ENCODE measurements at places on chromosomes 2 and 18.

- no peak for DNase-seq
Measured at GRCh38 chr2:26581266-26581990, 59.7 kb downstream of the CIB4 start.

DNA sequence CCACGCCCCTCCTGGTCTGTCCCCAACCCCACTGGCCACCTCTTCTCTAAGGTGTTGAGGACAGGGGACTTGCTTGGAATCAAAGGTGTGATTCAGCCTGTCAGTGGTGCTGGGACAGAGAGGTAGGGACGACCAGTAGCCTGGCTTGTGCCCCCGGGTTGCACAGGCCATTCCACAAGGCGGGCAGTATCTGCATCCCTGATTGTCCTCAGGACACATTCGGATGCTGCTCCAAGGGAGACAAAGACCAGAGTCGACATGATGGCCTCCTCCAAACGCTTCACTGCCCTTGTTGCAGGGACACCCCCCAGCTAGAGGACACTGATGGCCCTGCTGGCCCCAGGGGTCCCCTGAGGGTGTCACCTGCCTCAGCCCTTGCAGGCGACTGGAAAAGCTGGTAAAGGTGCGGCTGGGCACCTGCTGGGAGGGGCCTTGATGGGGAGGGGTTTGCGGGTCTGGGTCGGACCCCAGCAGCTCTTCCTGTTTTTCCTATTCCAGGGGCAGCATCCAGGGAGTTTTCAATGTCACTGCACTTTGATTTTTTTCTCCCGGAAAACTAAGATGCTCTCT is 98.0 kb downstream of the PTGR3 start:
- no peak for DNase-seq

DNA sequence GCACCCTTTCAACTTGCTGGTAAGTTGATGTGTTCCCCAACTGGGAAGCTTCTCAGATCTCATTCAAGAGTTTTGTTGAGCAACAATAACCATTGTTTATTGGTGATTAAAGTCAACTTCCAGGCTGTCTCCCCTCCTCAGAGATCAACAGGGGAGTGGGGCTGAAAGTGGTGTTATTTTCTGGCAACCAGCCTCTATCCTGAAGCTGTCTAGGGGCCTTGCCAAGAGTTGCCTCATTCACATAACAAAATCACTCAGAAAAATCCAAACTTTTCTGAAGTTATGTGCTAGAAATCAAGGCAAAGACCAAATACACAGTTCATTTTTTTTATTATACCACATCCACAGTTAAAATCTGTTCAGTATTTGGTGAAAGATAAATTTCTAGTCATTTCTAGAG is 788.4 kb downstream of the LRRTM4 start:
- DNase-seq, result no peak

GRCh38 chr2:230413479-230413878 is 2.5 kb upstream of the SP100 start:
- no peak for DNase-seq

- DNase-seq, result no peak
Measured at GRCh38 chr2:182393270-182393760, 33.5 kb downstream of the PDE1A start.

- DNase-seq, result no peak
Measured at GRCh38 chr2:46014911-46015654, 282.1 kb upstream of the EPAS1 start.

DNA sequence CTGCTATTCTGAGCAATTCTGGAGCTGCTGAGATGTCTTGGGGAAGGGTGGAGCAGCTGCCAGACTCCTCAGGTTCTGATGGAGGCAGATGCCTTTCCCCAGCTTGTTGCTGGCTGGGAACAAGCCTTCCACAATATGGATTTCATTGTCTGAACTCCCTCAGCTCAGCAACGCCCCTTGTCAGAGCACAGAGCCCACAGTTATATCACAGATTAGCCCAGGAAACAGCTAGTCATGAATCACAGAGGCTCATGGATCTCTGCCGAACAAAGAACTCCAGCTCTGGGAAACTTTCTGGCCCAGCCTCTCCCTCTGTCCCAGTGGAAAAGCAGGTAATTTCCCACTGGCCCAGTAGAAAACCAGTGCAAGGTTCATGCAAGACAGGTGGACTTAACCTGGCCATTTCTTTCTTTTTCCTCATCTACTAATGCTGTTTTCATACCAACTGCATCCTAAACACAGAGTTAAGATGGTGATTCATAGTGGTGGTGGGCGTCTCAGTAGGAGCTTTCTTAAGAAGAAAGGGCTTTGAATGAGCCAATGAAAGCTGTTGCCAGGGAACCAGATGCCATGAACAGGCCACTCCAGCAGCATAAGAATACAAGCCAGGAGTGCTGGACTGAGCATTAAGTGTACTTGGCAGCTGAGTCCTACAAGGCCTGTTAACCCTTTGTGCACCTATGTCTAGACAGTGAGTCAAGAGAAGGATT is 8.7 kb upstream of the KIAA2012 start:
- no peak for DNase-seq

DNA sequence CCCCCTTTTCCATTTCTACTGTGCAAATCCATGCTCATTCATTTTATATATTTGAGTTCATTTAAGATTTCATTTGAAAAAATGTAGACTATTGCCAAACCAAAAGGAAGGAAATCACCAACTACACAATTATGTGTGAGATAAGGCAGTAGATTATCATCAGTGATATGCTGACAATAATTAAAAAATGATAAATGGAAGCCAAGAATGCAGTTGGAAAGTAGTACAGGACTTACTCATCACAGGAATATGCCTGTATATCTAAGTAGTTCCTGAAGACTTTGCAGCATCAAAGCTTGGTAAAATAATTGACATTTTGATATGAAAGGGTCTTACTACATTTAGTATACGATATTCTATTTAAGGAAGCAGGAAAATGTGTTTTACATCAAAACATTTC is 166.1 kb upstream of the OTX1 start:
- DNase-seq, result no peak

- DNase-seq, result no peak
Measured at GRCh38 chr2:147440734-147441133, 404.1 kb upstream of the ACVR2A start.

- no peak for DNase-seq
Measured at GRCh38 chr2:25398534-25398933, 56.8 kb upstream of the DNMT3A start.

GRCh38 chr18:68033466-68033865 is 516.9 kb upstream of the DSEL start:
- DNase-seq, result no peak

DNA sequence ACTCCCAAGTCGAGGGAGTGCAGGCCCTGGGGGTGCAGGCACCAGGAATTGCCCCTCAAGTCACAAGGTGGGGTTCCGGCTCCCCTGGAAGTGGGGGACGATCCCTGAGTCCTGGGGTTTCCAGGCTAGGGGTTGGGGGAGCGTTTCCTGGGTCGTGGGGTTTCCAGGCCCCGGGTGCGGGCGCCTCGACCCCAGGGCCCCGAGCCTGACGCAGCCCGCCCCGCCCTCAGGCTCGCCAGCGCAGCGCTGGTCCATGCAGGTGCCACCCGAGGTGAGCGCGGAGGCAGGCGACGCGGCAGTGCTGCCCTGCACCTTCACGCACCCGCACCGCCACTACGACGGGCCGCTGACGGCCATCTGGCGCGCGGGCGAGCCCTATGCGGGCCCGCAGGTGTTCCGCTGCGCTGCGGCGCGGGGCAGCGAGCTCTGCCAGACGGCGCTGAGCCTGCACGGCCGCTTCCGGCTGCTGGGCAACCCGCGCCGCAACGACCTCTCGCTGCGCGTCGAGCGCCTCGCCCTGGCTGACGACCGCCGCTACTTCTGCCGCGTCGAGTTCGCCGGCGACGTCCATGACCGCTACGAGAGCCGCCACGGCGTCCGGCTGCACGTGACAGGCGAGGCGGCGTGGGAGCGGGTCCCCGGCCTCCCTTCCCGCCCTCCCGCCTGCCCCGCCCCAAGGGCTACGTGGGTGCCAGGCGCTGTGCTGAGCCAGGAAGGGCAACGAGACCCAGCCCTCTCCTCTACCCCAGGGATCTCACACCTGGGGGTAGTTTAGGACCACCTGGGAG is 12.0 kb downstream of the SIGLEC15 start:
- no peak for DNase-seq

- DNase-seq, result no peak
Measured at GRCh38 chr2:132573444-132574007, 96.5 kb downstream of the LYPD1 start.
